ENCODE measurements at places on chromosomes 13 and 19. TPM values are rescaled to one million over a fixed set of nuclear protein-coding genes. Genes with fewer than 3 reads are reported as not detected.
A peak's percentile ranks its signal among the peaks of the same experiment; 100 is the strongest.

DPF1 gene
- total RNA-seq = not detected

MAST3 gene
- total RNA-seq = 9.9 TPM

ZNF506 gene
- total RNA-seq = 23.9 TPM

DNA sequence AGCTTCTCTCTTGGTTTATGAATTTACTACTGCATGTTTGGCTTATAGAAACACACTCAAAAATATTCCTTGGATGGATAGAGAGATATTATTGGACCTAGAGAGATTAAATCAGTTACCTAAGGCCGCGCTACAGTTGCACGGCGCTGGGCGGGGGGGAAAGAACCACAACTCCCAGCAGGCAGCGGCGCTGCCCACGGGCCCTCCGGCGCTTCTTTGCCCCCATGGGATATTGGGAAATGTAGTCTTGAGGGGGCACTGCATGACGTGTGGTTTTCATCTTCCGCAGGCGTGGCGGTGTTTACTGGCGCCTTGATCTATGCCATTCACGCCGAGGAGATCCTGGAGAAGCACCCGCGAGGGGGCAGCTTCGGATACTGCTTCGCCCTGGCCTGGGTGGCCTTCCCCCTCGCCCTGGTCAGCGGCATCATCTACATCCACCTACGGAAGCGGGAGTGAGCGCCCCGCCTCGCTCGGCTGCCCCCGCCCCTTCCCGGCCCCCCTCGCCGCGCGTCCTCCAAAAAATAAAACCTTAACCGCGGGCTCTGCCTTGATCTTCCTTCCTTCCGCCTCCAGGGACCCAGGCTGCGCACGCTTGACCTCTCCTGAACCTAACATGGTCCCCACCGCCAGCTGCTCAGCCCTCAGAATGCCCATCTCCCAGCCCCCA lies 4.8 kb downstream of the EMP3 start:
- DNase-seq = peak; percentile 80

- no peak for DNase-seq
Measured at GRCh38 chr19:5703819-5704818, 14.0 kb downstream of the RPL36 start.

DNA sequence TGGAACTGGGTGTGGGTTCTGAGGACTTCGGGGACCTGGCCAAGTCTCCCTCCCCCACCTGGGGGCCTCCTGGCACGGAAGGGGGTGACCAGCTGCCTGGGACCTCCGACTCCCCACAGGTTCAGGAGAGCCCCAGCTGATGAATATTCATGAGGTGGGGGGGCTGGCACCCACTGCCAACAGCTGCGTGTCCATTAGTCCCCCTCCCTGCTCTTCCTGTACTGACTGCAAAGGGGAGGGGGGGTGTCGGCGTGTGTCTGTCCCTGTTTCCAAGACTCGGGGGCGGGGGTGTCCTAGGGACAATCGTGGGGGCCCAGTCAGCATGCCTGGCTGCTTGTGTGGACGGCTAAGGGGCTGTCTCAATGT lies 10.6 kb upstream of the NFIX start:
- DNase-seq = no peak

GRCh38 chr13:100532090-100532766 lies 56.4 kb downstream of the GGACT start:
- no peak for DNase-seq

DNA sequence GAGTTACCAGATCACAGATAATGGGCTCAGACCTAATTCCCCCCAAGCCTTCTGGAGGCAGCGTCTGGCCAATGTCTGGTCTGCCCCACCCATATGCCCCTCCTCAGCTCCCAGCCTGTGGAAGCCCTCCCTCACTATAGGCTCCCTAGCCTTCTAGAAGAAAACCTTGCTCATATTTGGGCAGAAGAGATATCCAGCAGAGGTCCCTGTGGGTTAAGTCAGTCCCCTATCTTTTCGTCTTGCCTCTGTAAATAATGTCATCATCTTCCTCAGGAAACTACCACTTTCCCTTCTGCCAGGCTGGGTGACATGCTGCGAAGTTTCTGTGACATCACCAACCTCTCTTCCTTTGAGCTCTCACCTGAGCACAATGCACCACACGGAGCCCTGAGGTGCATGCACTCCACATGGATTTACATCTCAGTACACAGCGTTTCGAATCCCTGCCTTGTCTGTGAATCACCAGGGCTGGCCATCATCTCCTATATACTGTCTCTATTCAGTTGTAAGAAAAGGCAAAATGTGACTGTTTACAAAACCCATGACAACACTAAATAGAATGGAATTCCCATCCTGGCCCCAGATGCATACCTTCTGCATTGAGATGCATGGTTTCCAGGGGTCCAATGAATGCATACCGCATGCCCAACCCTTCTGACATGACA lies 112.8 kb downstream of the CRYL1 start:
- no peak for DNase-seq

DNA sequence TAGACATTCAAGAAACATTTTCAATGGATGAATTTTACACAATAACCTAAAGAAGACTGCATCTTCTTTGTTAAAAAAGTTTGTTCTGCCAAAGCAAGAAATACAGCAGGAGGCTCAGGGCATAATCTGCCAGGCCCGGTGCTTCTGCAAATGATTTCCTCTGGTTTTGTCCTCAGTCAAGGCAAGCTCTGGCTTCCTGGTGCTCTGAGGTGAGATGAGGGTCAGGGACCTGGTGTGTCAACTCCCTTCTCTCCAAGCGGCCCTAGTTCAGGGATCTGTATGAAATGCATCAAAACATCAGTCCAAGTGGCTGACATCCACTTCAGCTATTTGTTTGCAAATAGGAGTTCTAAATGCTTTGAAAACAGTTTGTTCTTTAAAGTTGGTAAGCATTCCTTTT lies 31.6 kb downstream of the LACC1 start:
- no peak for DNase-seq

- DNase-seq = no peak
Measured at GRCh38 chr13:110138700-110139036, 168.3 kb downstream of the COL4A1 start.

DNA sequence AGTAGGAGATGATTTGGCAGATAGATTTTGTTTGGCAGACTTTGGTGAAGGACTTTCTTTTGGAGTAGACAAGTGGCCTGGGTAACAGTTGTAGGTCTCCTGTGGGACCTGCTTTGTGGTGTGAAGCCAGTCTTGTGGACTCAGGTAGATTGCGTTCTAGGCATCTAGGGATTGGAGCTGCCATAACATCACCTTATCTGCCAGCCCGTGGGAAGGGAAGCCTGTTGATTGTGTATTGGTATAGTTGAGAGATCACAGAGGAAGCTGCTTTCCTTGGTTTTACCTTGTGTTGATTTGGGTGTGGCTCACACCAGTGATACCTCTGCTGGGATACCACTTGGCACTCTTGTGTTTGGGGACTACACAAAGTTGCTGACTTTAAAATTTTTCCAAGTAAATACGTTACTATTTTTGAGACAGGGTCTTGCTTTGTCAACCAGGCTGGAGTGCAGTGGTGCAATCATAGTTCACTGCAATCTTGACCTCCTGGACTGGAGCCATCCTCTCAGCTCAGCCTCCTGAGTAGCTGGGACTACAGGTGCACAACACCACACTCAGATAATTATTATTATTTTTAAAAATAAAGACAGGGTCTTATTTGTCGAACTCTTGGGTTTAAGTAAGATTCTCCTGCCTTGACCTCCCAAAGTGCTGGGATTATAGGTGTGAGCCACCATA lies 7.8 kb downstream of the HNRNPM start:
- DNase-seq = no peak

- no peak for DNase-seq
Measured at GRCh38 chr13:113086031-113086750, 19.4 kb upstream of the F7 start.

GRCh38 chr13:96768524-96768923 lies 225.8 kb downstream of the OXGR1 start:
- no peak for DNase-seq

GRCh38 chr13:40488869-40489391 lies 177.5 kb downstream of the FOXO1 start:
- DNase-seq = no peak

DNA sequence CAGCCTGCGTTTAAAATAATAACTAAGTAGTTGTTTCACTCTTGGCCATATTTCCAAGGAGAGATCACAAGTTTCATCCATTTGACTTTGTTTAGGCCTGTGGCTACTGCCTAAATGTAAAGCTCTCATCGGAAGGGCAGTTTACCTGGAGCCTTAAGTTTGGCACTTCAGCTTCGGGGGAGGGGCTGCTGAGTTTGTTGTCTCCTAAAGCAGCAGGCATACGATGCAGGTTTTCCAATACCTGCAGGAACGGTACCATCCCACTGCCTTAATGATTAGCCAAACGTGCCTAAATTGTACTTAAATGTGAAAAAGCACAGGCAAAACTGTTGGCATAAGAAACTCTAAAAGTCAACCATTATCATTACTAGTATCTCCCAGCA lies 63.1 kb downstream of the CRYL1 start:
- DNase-seq = no peak

- DNase-seq = no peak
Measured at GRCh38 chr13:100044936-100045335, 44.0 kb upstream of the PCCA start.

DNA sequence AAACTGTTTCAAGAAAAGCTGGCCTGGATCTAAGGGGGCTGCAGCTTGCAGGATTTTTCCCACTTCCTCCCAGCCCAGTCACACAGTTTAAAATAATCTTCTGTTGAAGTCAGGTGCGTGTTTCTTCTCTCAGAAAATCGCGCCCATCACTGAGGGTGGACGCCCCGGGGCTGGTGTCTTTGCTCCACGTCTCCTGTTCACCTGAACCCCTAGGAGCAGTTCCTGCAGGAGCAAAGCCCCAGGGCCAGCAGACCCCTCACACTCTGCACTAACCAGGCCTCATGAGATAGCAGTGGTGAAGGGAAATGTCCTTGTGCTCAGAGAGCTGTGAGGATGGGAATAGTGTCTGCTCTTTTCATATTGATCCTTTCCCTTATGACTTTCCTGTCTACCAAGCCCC lies 920 bp upstream of the SIGLEC7 start:
- DNase-seq = no peak

DNA sequence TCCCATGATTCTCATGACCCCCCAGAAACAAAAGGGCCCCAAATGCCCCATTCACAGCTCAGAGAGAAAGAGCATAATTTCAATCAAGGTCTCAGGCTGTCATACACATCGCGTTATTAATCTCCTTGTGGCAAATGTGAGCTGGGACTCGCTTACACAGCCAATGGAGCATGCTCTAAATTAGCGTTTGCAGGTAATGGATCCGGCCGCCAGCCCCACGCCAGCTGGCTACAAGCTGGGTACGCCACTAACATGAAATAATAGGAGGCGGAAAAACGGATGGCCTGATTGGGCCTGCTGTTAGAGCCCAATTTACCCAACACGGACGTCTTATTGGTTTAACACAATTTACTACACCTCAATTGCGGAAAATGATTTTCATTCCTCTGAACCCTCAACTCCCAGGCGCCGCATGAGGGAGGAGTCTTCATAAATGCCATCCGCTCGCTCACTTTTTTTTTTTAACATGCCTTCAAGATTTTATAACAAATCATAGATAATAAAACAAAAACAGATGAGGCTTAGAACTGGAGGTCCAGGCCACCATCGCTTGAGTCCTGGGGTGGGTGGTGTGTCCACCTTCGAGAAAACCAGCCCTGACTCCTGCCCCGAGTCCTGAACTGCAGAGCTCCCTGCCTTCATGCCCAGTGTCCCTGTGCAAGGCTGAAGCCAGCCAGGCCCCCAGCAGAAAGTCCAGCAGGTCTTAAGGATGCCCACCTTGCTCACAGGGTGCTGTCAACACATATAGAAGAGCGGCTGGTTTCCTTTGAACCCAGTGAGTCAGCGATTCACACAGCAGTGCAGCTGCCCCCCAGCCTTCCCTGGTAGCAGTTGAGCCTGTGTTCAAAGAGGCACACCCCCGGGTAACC lies 62.1 kb downstream of the PEPD start:
- no peak for DNase-seq

DNA sequence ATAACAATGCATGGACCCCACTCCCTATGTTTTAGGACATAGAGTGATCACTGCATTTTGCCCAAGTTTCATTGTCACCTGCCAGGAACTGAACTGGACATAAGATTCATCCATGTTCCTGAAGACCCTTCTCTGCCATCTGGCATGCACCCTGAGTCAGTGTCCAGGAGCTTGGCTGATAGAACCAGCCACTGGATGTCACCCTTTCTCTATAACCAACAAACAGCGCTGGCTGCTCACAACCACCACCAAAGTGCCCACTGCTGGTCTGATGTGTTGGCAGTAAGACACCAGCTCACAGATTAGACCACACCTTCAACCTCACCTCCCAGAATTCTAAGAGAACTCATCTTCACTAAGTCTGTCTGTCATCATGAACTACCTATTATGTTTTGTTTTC lies 333.4 kb downstream of the ITGBL1 start:
- DNase-seq = no peak

DNA sequence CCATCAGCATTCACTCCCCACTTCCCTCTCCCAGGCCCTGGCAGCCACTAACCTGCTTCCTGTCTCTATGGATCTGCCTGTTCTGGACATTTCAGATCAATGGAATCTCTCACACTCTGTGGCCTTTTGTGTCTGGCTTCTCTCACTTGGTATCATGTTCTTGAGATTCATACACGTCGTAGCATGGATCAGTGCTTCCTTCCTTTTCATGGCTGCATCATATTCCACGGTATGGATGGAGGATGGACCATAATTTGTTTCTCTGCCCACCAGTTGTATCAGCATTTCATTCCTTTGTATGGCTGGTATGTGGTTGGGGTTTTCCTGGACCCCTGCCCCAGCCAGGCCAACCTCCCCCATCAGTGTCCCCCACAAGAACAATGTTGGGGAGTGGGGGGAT lies 36.2 kb downstream of the MYO9B start:
- no peak for DNase-seq

DNA sequence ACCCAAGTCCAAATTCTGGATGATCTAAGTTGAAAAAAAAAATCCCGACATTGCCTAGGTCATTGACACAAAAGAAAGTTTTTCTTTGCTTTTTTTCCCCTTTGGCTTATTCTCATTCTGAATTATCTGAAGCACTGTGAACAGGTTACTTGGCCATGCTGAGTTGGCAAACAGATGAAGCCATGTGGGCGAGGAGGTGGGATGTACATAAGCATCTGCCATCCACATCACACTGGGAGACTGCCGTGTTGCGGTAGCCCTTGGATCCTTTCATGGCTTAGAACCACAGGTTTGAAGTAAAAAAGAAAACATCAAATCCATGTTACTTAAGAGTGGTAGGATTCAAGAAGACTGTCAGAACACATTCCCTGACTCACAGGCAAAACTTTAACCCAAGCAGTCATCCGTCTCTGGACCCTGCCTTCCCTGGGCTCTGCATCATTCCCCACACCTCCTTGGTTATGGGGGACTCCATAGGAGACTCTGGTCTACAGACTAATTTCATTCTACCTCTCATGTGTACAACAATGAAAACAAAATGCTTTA lies 242.5 kb upstream of the SERP2 start:
- no peak for DNase-seq

Measured in ovary (tissue), 10 donors.